ENCODE measurements at places on chromosomes 1 and 21.
A peak's percentile ranks its signal among the peaks of the same experiment; 100 is the strongest.

DNA sequence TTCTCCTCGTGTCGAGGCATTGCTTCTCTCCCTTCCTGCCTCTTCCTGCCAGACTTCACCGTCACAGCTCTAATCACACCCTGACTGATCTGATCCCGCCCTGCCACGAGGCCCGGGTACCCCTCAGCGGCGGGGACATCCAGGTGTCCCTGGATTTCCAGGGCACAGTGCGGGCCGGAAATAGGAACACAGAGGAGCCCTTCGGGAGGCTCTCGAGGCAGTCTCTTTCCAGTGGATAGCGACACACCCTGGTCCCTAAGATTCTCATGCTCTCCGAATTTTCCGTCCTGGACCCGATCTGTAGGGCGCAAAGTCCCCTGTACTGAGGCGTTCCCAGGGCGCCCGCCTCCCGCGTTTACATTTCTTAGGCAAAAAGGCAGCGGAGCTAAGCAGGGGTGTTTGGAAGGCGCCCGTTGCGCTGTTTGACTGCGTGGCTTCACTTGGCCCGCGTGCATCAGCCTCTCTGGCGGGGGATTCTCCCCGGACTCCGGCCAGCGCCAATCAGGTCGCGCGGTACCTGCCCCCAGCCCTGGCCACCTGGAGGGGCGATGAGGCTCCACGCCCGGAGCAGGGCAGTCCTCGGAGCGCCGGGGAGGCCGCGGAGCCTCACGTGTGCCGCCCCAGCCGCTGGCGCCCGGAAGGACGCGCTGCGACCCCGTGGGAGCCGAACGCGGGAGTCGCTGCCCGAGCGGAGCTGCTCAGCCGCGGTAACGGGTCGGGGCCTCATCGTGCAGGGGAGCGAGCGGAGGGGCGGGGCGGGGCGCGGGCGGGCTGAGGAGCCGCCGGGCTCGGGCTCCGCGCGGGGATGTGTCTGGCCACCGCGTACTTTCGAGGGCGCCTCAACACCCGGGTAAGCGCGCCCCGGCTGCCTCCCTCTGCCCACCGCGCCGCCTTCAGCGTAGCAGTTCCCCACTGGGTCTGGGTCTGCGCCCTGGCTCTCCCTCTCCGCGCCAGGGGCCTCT lies at the start of gene FAM163A:
FAM163A (plus strand) TSS at position 575 of the 962 bp plus-strand sequence. CDS start 69,807 bp downstream, outside the sequence.
- DNase-seq: peak; percentile 70

GRCh38 chr21:35081861-35082260 lies 32.8 kb upstream of the RUNX1 start:
- DNase-seq: no peak

- no peak for DNase-seq
These were observed 464 bp upstream of the RNASEL start for GRCh38 chr1:182589520-182589919.

GRCh38 chr1:26413031-26413430 lies 2.4 kb downstream of the LIN28A start:
- DNase-seq: no peak

DNA sequence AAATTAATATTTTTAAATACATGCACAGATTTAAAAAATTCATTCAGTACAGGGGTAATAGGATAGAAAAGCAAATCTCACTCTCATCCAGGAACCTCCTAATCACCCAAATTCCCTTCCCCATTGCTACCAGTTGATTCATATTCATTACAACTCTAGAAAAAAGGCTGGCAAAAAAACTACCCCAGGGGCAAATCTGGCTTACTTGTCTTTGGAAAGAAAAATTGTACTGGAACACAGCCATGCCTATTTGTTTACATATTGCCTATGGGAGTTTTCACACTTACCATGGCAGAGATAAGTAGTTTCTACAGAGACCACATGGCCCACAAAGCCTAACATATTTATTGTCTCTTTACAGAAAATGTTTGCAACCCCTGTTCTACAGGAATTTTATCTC lies 8.9 kb upstream of the RBM34 start:
- no peak for DNase-seq

DNA sequence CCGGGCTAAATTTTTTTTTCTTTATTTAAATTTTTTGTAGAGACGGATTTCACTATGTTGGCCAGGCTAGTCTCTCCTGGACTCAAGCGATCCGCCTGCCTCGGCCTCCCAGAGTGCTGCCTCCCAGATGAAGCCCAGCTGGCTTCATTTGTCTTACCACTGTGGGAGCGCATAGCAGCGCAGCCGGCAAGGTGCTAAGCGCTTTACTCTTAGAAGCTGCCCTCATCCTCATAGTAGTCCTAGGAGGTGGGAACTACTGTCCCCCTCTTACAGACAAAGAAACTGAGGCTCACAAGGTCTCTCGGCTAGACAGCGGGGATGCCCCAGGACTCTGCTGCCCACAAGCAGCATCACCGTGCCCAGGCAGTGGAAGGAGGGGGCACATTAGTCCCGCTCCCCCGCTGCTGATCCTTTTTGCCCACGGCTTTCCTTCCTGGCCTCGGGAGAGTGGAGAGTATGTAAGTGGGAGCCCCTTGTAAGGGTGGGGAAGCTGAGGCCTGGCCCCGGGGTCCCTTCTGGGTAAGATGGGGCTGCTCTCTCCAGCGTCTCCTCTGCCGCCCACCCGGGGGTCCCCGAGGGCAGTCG lies 726 bp downstream of the TMEM54 start:
- DNase-seq: no peak

- peak; percentile 35 for DNase-seq
These were observed 13.9 kb downstream of the SH3BP5L start for GRCh38 chr1:248811514-248812490.

DNA sequence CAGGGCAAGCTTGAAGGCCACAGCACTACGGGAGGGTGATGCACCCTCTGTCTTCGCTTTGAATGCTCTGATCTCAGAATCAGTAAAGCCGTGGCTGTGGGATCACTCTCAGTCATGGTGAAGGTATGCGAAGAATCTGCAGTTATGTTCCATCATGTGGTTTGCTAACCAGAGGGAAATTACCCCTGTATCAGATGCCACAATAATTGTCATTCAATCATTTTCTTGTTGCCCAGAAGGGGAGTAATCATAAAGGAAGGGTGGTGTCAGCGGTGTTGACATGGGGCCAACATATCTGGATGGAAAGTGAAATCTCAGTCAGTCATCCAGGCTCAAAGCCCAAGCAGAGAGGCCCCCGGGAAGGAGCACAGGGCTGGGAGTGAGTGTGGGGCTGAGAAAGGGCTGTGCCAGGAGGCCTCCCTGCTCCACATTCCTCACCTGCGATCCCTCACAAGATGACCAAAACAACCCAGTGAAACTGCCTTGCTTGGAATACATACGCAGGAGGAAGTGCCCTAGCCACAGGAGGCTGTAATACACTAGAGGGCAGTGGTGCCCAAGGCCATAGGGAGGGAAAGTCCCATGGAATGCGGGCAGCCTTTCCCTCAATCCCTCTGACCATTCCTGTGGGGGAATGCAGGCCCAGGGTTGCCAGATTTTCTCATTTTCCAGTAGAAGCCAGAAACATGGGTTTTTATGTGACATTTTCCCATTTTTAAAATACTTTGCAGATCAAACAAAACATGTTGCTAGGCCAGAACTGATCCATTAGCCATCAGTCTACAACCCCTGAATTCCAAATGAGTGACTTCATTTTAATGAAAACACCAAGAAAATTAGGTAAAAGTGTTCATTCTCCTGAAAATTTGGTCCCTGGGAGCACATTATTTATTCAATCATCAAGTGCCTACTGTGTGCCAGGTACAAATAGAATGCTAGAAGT lies 95.7 kb upstream of the VANGL1 start:
- peak; percentile 62 for DNase-seq

- no peak for DNase-seq
These were observed 7.8 kb upstream of the SRRM1 start for GRCh38 chr1:24635195-24635843.

DNA sequence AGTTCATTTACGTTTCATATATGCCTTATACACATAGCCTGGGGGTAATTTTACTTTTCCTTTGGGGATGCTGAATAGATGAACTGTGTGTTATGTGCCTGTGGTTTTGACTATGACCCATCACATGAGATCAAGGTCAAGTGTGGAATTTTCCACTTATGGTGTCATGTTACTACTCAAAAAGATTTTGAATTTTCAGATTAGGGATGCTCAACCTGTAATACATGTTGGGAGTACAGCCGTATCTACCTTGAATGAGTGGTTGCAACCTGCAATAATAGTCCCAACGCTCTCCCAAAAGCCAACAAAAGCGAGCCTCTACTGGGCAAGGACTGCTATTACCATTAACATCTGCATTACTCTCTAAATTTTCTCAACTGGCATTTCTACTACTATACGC lies 68.5 kb upstream of the SDC3 start:
- DNase-seq: no peak

DNA sequence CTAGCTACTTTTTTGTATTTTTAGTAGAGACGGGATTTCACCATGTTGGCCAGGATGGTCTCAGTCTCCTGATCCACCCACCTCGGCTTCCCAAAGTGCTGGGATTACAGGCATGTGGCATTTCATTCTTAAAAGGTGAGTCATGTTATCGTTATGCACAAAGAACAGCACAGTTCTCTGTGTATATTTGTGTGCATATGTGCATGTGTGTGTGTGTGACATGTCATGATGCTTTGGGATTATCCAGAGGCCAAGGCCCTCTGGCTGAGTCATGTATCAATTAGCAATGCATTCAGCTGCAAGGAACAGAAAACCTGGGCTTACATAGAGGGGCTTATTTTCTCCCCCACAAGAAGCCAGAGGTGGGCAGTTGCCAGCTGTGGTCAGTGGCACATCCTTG lies 301.7 kb upstream of the KAZN start:
- DNase-seq: no peak

DNA sequence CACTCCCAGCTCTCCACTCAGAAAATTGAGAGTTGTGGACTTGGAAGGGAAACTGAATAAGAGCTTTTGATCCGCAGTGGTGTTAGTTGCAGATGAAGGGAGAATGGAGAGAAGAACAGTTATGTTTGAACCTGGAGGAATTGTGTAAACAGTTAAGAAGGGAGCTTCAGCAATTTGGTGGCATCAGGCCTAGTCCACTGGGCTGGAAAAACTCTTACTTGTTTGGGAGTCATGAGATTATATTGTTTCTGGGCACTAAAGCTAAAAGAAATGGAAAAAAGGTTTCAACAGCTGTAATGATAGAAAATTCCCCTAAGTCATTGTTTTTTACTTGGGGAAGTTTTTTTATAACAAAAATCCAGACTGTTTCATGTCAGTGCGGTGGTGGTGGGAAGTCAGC lies 256.1 kb upstream of the C1orf87 start:
- no peak for DNase-seq

- no peak for DNase-seq
These were observed 171.7 kb downstream of the HS2ST1 start for GRCh38 chr1:87086120-87086519.

DNA sequence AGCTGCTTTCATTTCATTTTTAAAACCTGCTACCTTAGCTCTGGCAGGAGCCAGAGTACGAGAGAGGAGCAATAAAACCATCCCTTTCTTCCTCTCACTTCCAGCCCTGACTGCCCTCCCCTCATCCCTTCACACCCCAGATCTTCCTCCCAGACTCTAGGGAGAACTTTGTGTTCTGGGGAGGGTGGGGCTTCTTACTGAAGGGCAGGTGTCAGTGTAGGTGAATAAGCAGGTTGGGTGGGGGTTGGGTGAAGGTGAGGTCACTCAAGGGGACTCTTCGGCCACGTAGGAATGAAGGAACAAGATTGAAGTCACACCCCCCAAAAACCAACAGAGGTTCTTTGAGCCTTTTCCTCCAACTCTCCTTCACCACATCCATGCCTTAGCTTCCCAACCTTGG lies 88.9 kb downstream of the CD58 start:
- DNase-seq: no peak

DNA sequence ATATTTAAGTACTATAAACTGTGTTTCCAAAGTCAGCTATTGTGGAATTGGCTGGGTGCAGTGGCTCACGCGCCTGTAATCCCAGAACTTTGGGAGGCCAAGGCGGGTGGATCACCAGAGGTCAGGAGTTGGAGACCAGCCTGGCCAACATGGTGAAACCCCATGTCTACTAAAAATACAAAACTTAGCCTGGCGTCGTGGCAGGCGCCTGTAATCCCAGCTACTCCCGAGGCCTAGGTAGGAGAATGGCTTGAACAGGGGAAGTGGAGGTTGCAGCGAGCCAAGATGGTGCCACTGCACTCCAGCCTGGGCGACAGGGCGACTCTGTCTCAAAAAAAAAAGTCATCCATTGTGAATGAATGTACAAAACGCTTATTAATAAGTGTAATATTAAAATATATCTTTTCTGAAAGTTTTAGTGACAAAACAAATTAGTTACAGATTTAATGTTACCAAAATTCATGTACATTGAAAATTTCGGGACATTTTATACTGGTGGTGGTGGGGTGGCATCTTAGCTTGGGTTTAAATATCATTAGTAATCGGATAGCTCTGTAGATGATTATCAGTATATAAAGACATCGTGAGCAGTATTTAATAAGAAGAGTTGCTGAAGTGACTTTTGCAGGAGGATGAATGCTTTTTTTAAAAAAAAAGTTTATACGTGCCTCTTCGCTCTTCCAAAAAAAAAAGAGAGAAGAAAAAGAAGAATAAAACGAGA lies 503 bp upstream of the SRSF11 start:
- DNase-seq: no peak

DNA sequence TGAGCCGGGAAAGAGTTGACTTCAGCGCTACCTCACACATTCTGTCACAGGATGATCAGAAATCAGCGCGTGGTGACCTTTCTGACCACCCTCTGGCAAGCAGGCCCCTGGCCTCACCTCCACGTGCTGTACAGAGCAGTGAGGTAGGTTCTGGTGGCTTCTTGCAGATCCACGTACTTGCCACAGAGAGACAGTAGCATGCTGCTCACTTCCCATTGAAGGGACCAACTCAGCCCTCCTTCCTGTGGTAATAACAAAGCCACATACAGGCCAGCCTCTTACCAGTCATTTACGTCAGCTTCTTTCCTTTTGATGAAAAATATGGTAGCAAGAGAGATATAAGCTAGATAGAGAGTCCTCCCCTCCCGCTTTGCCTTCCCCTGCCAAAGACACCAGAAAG lies 200.7 kb downstream of the CHRM3 start:
- no peak for DNase-seq

DNA sequence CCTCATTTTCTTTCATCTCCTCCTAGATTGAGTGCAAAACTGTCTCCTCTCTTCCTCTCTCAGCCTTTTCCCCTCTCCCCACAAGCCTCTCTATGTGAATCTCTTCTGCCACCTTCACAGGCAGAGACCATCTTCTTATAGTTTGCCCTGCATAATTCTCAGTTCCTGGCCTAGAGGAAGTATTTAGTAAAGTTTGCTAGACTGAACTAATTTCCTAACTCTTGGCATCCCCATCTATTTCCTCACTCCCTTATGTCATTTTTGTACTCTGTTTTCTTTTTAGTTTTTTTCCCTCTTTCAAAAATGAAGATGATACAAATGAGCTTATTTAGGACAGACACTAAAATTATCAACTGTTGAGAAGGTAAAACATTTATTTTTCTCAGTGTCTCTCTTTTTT lies 66.0 kb downstream of the XCL2 start:
- no peak for DNase-seq

- DNase-seq: peak; percentile 20
These were observed 66.7 kb upstream of the ABCD3 start for GRCh38 chr1:94351481-94351880.

DNA sequence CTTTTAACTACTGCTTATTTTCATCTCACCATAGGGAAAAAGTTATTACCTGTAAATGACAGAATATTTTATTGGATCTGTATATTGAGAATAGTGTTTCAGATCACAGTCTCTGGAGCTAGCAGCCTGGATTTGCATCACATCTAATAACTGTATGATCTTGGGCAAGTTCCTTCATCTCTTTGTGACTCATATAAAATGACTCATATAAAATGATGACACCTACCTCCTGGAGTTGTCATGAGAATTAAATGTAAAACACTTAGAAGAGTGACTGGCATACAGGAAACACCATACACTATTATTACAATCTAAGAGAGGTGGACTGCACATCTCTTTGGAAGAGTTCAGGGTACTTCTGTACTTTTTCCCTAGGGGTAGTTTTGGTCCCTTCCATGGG lies 421.3 kb downstream of the NEGR1 start:
- DNase-seq: no peak

Data from WERI-Rb-1 (cell line).